ENCODE measurements at places on chromosomes 1 and 21. TPM values are rescaled to one million over a fixed set of nuclear protein-coding genes. Genes with fewer than 3 reads are reported as not detected.

F5 gene
- 0.30 TPM for total RNA-seq

- no peak for DNase-seq
These were observed 1.3 kb upstream of the HES4 start for GRCh38 chr1:1001057-1001783.

- no peak for DNase-seq
These were observed 406.9 kb upstream of the B3GALT2 start for GRCh38 chr1:193593147-193593885.

DNA sequence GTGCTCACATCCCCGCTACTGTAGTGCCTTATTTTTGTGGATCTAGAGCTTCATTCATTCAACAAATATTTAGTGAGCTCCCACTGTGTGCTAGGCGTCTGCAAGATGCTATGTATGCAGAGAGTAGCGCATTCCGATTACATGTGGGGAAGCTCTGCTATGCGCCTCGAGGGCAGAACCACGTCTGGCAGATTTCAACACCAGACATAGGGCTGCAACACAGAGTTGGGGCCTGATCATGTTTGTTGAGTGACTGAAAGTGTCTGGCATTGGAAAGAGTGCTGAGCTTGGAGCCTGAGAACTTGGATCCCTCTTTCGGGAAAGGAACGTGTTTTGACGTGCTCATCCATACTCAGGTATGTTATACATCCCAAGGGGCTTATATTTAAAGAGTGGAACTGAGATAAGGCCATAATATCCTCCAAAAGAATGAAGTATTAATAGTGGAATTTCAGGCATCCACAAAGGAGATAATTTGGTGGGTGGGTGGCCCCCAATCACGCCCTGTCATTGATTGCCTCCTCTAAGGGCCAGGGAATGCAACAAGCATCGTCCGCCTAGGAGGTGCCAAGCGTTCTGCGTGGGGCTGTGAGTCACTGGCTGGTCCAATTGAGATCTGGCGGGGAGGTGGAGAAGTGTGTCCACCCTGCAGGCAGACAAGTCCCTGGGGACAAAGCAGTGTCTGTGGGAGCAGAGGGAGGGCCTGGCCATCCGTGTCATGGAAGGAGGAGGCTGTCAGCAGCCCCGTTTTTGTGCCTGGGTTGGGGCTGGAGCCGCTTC is 62.8 kb upstream of the ZBTB40 start:
- no peak for DNase-seq

DNA sequence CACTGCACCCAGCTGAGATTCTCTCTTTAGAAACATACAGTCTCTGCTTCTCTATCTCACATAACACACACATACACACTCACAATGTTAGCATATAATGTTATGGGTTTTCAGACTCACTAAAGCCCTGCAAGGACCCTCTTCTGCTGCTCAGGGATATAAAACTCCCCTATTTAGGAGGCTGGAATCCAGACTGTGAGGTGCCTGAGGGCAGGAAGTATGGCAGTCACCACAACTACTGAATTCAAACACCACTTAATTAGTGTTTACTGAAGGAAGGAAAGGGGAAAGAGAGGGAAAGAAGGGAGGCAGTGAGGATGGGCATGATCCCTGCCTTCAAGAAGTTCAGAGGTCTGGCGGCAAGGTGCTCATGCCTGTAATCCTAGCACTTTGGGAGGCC is 7.8 kb upstream of the CDK18 start:
- DNase-seq = no peak

VSIG8 gene
- not detected for total RNA-seq

DNA sequence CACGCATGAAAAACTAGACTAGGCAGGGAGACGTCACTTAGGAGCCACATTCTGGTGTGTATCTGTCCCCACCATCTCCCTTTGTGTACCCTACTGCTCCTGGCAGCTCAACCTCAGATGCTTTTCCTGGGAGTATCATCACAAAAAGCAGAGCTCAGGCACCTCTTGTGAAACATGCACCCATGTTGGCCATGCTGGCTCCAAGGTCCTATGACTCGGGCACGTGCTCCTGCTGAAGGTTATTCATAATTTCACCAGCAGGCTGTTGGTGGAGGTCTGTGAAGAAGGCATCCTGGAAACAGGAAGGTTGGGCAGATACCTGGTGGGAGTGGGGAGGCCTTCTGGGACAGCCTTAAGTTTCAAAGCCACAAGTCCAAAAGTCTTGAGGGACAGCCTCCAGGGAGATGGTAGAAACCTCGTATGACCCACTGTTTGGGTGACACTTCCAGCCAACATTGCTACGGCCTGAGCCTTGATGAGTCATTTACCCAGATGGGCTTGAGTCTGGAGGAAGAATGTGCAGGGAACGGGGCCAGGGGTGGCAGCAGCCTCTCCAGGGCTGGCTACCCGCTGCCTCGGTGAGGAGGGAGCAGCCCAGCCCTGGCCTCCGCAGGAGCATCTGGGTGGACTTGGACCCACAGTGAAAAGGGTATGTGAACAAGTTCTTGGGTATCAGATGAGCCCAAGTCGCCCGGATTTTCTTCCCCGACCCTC is 75.8 kb downstream of the PGBD5 start:
- no peak for DNase-seq

- no peak for DNase-seq
These were observed 183.6 kb downstream of the ETS2 start for GRCh38 chr21:38989379-38989744.

DNA sequence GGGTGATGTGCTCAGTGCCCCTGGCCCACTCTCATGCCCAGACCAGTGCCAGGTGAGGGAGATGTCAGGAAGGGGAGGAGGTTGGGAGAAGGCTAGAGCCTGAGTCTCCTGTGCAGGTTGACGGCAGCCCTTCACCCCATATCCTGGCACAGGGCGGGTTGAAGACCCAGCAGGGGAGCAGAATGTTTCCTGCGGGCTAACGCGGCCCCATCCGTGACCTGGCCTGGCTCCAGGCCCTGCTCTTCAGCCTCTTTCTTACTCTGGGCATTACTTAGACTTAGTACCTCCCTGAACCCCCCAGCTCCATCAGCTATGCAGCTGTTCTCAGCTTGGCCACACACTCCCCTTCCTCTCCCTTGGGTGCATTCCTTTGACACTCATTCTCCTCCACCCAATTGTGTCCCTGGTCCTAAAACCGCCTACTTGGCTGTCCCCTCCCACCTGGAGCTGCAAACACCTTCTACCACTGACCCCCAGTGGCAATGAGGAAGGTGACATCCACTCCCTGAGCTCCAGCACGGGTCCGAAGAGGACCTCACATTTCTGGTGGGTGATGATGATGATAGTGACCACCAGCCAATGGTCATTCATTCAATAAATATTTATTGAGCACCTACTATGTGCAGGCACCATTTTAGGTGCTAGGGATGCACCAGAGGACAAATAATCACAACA is 179.0 kb downstream of the PTPRU start:
- DNase-seq = no peak

DNA sequence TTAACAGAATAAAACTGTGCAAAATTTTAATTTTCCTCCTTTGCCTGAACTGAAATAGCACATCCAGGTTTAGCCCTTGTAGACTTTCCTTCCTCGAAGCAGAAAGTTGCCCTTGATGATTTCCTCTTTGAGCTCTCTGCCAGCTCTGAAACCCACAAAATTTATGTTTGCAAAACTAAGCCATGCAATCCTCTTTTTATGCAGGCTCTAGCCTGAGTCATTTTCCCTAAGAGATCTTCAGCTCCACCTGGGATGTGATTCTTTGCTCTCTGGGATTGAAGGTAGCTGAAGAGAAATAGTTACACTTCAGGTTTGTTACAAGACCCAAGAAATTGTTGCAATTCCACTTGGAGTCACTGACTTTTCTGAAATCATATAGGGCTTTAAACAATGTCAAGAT is 1.4 kb upstream of the F3 start:
- no peak for DNase-seq

- DNase-seq = no peak
These were observed 7.7 kb downstream of the ANKRD35 start for GRCh38 chr1:145877923-145878486.

- DNase-seq = no peak
These were observed 423.9 kb downstream of the DSCAM start for GRCh38 chr21:40422896-40423635.

DNA sequence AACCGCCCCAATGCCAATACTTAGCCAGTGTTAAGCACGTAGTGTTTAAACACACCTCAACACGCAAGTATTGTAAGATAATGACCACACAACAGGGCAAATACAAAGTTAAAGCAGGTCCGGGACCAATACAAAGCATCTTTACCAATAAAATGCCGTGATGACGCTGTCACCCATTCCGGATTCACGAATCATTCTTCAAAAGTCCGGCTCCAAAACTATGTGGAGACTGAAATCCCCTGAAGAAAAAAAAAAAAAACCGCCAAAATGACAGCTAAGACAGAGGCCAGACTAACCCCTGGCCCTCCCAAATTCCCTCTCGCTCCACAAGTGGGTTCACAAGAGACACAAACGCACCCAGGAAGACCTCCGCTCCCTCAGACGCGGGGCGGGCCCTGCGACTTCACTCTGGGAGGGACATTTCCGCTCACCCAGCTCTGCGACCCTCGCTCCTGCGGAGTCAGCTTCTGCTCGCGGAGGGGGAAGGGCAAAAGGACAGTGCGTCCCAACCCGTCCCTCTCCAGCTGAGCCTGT is 625 bp upstream of the DARS2 start:
- DNase-seq = no peak

- DNase-seq = no peak
These were observed 20.4 kb upstream of the SDE2 start for GRCh38 chr1:226019572-226019971.

DNA sequence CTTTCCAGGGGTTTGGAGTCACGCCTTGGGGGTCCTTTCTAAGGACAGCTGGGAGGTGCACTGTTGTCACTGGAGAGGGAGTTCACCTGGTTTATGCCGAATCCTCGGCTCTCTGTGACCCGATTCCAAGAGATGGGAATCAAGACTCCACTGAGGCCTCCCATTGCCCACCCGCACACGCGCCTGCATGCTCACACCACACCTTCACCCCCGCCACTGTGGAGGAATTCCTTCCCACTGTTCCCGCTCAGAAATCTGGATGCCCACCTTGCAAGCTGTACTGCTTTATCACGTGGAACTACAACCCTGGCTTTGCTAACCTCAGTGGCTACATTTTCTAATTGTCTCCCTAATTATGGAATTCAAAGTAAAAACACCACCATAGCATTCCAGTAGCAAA is 29.2 kb downstream of the PGBD5 start:
- DNase-seq = no peak

TDRD10 gene
- total RNA-seq = not detected

GRCh38 chr1:154445040-154445472 is 39.9 kb downstream of the IL6R start:
- no peak for DNase-seq

DNA sequence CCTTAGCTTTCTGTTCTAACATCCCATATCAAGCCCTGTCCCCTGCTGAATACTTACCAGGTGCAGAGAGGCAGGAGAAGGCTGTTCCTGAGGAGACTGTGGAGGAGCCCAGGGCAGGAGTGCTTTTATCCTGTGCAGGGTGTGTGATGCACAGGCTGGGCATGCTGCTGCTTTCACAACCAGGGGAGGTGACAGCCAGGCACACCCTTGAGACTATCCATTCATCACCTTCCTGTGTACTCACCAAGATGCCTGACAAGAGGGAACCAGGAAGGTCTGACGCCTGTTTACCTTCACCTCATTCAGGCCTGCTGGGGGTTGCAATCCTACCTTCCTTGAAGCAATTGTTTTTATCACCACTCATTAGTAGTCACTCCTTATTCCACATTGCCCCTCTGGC is at the start of gene LCE3E:
Gene LCE3E, minus strand, starts transcription at position 100 of the 400 bp plus-strand sequence. CDS start 572 bp downstream, outside the sequence.
- DNase-seq = no peak

DNA sequence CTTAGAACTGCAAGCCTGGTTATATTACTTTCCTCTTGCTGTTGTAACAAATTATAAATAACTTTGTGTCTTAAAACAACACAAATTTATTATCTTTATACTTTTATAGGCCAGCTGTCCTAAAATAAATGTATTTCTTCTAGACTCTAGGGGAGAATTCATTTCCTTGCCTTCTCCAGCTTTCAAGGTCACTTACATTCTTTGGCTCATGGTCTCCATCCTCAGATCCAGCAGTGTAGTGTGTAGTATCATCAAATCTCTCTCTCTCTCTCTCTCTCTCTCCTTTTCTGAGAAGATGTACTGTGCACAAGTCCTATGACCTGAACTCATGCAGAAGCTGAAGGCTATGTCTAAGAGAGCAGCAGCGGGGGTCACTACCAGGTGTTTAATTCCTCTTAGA is 1510.6 kb downstream of the MRPL39 start:
- no peak for DNase-seq

FAM177B gene
- total RNA-seq = not detected

- no peak for DNase-seq
These were observed 131.8 kb upstream of the SGIP1 start for GRCh38 chr1:66402194-66402593.

- DNase-seq = no peak
These were observed 1892.4 kb downstream of the NCAM2 start for GRCh38 chr21:22890656-22891055.

FMO2 gene
- not detected for total RNA-seq

- DNase-seq = no peak
These were observed 176.2 kb downstream of the ROR1 start for GRCh38 chr1:63950023-63950422.

GPR52 gene
- total RNA-seq = 0.49 TPM

PRAMEF1 gene
- total RNA-seq = not detected

GRCh38 chr1:109225308-109225707 is 11.6 kb downstream of the SARS1 start:
- DNase-seq = no peak

DNA sequence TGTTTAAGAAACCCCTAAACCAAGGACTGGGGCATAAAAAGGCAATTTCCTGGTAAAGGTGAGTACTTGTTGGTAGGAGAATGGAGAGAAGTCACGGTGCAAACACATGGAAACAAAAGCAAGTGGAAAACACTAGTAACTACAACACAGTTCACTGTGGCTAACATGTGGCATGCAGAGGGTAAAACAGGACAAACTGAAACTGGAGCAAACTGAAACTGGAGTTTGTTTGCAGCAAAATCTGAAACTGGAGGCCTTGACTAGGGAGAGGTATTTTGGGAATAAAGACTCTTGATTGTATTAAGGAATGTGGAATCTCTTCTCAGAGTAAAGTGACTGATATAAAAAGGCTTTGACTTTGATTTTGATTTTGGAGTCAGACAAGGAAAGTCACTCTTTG is 376.3 kb upstream of the PRMT6 start:
- DNase-seq = no peak

- DNase-seq = no peak
These were observed 32.1 kb downstream of the IL12RB2 start for GRCh38 chr1:67339623-67340343.

OLIG2 gene
- total RNA-seq = not detected

- no peak for DNase-seq
These were observed 188.3 kb upstream of the EDN2 start for GRCh38 chr1:41672641-41673361.

All from CD8-positive, alpha-beta T cell (primary cell).